ENCODE measurements at places on chromosomes 5 and 9.

DNA sequence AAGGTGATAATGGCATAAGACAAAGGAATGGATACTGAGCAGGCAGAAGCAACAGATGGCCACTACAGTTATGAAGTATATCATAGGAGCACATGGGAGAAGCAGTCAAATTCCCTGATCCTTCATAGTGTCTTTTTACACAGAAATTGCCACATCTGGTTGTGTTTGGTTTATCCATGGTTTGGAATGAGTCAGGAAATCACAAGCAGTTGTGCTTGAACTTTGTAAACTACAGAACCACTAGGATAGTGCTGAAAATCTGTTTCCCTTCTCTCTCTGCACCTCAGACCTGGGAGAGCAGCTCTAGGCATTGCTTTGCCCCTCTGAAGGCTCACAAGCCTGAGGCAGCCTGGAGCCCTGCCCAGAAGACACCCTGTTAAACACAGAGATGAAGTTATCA, 134.0 kb downstream of the DMRT2 start:
- no peak for DNase-seq

DNA sequence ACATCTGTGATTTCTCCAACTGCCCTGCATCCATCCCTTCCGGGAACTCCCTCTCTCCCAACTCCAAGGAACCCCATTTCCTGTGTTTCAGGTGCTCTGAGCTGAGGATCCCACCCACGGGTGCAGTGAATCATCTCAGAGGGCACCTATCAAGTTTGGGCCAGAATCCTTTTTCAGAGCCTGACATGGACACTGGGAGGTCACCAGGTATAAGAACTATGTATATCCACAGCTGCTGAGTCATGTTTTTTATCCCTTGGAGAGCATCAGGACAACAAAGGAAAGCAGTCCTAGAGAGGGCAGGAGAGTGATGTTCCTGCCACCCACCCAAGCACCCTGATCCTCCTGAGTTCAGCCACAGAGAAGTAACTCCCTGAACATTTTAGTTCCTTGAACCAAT, 3.8 kb downstream of the MED27 start:
- no peak for DNase-seq

DNA sequence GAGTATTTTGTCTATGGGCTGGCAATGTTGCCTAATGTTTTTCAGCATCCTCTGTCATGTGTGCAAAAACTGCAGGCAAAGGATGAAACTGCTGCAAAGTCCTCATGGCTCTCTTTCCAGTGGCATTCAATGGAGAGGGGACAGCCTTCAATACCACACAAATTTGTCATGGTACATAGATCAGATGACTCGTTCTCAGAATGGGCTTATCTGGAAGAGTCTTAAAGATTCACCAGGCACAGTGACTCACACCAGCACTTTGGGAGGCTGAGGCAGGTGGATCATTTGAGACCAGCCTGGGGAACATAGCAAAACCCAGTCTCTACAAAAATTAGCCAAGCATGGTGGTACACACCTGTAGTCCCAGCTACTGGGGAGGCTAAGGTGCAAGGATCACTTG, 5.3 kb downstream of the CDKN2AIPNL start:
- DNase-seq = no peak

DNA sequence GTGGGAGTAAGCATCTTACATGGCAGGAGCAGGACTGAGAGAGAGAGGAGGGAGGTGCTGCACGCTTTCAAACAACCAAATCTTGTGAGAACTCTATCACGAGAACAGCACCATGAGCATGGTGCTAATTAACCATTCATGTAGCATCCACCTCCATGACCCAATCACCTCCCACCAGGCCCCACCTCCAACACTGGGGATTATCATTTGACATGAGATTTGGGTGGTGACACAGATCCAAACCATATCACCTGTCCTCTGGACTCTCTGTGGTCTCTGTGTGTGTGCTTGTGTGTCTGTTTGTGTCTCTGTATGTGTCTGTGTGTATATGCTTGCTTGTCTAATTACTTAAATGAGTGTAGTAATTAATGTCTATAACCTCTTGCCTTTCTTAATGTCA, 31.1 kb downstream of the SEC61B start:
- DNase-seq = no peak

- no peak for DNase-seq
Measured at GRCh38 chr9:112884101-112884500, 6.6 kb downstream of the SLC46A2 start.

- DNase-seq = peak; percentile 46
Measured at GRCh38 chr9:136644593-136645351, 17.9 kb upstream of the EGFL7 start.

- no peak for DNase-seq
Measured at GRCh38 chr5:93460286-93460685, 120.7 kb downstream of the NR2F1-AS1 start.

DNA sequence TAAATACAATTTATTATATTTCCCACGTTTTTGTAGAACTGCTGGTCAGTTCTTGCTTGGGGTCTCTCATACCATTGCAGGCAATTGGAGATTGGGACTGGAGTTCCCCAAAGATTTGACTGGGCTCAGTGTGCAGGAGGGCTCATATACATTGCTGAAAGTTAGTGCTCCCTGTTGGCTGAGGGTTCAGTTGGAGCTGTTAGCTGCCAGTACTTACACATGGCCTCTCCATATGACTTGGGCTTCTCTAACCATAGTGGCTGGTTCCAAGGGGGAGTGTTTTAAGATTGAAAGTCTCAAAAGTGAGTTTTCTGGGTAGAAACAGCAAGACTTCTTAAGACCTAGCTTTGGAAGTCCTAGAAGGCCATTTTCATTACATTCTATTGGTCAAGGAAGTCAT, 102.9 kb downstream of the MAN2A1 start:
- no peak for DNase-seq

DNA sequence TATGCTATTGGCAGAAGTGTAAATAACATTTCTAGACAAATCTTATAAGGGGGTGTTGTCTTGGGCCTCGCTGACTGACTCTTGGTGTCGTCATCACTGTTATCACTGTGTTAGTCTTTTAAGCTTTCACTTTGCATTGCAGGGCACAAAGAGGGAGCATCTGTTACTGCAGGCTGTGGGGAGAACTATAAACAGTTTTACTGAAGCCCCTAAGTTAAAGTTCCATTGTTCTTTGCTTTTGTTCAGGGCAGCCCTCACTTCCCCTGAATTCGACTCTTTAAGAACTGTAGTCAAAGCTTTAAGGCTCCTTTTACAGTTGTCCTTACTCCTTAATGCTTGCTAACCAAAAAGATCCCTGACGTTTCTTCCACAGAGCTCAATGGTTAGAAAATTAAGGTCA, 605.0 kb downstream of the RAB3C start:
- DNase-seq = no peak

DNA sequence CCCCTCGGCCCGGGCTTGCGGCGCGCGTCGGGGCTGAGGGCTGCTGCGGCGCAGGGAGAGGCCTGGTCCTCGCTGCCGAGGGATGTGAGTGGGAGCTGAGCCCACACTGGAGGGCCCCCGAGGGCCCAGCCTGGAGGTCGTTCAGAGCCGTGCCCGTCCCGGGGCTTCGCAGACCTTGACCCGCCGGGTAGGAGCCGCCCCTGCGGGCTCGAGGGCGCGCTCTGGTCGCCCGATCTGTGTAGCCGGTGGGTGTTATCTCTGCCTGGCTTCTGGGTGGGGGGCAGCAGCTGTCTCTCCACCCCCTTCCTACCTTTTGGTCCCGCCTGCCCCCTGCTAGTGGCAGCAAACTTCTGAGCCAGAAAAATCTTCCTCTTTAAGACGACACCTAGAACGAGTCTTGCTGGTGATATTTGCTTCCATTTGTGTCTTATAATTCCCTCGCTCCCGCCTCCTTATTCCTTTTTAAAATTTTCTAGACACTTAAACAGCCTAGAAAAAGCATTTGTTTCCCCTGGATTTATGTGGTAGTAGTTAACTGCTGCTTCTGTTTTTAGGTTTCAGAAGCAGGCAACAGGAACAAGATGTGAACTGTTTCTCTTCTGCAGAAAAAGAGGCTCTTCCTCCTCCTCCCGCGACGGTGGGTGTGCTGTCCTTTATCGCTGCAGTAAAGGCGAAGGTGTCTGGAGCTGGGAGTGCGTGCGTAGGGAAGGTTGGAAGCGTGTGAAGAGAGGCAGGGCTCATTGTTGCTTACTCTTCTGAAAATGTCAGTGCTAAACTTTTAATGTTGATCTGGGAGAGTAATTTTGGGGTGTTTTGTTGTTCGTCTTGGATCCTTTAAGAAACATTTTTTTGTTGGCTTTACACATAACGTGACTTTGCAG, 554 bp downstream of the JAK2 start:
- DNase-seq = peak; percentile 41

Data from activated naive CD4-positive, alpha-beta T cell (primary cell).